Left renal pelvis (tissue), 4 donors: ENCODE measurements at places on chromosomes 16 and 17.

DNA sequence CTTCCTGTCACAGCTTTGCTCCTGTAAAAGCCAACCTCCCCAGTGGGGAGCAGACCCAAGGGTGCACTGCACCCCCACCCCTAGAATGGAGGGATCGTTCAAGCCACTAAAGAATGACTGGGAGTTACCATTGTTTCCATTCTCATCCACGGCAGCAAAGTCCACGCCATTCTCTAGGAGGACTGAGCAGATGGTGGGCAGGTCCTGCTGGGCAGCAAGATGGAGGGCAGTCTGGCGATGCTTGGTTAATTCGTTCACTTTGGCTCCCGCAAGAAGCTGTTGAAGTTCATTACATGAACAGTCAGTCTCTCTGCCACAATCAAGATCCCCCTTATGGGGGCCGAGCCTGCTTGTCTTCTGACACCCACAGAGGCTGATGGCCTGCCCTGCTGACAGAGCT lies 30.8 kb downstream of the CYB5D2 start:
- DNase-seq: no peak

DNA sequence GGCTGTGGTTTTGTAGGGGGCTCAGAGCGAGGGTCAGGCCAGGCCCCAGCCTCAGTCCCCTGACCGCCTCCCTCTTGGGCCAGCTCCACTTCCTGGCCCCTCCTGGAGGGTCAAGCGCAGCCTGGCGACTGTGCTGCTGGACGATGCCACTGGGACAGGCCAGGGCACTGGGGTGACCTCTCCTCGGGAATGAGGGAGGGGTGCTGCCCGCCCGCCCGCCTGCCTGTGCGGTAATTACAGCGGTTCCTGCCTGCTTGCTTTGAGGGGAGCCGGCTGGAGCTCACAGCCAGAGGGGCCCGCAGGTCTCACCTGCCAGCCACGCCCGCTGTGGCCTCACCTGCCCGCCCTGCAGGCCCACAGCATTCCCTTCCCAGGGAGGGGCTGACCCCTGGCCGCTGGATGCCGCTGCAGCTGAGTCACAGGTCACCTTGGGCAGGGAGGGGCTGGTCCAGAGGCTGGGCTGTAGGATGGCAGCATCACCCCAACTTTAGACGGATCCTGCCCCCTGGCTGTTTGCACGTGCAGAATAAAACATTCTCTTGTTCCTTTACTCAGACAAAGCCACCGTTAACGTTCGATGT lies 76.7 kb upstream of the CBX4 start:
- DNase-seq: no peak

- DNase-seq: no peak
These were observed 1062.7 kb upstream of the EEF2KMT start for GRCh38 chr16:6160303-6160702.

DNA sequence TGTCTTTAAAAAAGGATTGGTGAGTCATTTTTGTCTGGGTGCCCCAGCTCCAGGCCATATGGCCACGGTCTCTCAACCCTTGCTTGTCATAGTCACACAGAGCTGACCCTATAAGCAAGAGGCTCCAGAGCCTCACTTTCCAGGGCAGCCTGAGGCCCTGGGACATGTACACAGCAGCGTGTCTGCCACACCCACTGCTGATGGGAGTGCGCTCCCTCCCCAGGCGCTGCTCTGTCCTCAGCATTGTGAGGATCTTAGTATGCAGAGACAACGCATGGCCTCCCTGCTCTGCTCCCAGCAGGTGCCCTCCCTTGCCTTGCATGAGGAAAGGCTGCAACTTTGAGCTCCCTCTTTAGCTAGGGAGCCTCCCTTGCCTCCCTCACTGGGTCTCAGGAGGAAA lies 80.8 kb upstream of the CRHR1 start:
- DNase-seq: no peak

DNA sequence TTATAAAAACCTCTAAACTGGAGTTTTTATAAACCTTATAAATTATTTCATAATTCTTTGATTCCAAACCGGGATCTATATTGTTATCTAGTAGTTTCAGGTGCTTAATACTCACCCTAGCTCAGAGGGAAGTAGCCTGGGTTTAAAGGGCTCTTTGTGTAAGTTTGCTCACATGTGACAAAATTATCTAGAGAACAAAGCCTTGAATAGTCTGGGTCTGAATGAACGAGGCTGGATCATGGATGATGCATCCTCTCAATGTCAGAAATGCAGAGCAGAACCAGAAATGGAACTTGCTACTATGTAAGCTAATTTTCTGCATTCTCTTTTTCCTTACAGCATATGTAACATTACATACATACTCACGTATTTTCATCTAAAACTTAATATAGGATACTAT lies 103.9 kb upstream of the NETO2 start:
- no peak for DNase-seq

DNA sequence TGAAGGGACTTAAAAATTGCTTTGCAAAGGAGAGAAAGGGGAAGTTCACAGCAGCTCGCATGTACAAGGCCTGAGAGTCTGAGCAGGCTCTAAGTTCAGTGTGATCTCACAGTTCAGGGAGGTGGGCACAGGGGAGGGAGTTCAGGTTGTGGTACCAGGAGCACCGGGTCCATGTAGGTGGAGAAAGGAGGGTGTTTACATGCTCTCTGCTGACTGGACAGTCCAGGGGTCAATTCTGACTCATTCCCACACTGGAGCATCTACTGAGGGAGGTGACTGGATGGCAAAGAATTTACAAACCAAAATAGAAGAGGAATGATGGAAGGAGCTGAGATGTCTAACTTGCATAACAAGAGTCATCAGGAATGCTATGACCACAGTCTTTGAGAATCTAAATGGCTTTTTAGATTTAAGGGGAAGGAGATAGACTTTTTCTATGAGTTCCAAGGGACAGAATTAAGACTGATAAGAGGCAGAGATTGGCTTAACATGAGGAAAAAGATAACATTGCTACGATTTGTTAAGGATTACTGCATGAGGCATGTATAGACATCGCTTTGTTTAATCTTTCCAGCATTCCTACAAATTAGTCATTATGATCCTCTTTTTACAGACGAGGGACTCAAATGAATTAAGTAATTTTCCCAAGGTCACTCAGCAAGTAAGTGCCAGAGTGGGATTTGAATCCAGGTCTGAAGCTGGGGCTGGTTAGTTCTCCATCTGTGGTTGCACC lies 29.9 kb downstream of the MIS12 start:
- no peak for DNase-seq

DNA sequence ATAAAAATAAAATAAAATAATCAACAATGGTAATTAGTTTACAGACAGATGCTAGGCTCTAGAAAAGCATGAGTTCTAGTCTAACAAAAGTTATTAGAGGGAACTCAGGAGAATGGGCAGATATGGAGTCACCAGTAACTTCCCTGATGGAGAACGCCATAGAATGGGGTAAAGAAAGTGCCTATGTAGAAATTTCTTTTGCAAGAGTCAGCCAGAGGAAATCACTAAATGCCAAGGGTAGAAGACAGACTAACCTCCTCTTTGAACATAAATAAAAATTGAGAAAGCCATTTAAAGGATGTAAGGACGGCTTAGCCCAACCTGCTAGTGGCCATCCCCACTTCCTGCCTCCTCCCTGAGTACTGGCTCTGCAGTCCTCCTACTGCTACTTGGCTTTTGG lies 141.6 kb downstream of the VPS53 start:
- no peak for DNase-seq

- DNase-seq: no peak
These were observed 126.1 kb upstream of the PLCG2 start for GRCh38 chr16:81652798-81653505.

- DNase-seq: no peak
These were observed 37.2 kb upstream of the HS3ST3A1 start for GRCh38 chr17:13638855-13639458.
